ENCODE measurements at places on chromosomes 12 and 14.

DNA sequence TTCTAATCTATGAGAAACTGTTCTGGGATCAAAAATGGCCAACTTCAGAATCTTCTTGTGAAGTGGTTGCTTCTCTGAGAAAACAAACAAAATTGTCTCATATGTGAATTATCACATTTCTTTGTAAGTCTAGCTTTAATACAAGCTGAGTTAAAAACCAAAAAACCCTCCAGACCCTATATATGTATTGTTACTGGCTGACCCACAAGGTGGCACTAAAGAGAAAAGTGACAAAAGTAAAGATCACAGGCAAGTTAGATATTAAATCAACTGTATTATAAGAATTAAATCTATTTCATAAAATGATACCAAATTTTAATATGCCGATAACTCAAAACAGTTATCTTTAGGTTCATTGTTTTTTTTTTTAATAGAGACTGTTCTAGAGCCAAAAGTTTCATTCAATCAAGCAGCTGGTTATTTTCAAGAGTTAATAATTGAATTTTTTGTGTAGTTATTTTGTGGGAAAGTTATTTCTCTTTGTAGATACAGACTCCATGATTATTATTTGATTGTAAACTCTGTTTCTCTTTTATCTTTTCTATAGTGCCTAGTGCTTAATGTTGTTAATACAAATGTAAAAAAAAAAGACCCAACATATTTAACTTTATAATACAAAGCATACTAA is 7.5 kb upstream of the TRHDE start:
- no peaks in the 10 kb centered on the region for H3K27me3 ChIP-seq
- H3K27ac ChIP-seq, result no peak overlapping the region
- peak; percentile 63 for DNase-seq
- peaks cover 40% of the 10 kb centered on the region for H3K4me1 ChIP-seq
- no peak overlapping the region for H3K4me3 ChIP-seq
- no peaks in the 10 kb centered on the region for H3K36me3 ChIP-seq

- H3K4me1 ChIP-seq, result peaks cover 38% of the 10 kb centered on the region
- H3K27me3 ChIP-seq, result no peaks in the 10 kb centered on the region
- peak overlapping the region; percentile 72 for H3K4me3 ChIP-seq
- H3K36me3 ChIP-seq, result no peaks in the 10 kb centered on the region
These were observed 1.5 kb downstream of the VPS37B start for GRCh38 chr12:122894193-122895121.

- peaks cover 20% of the 10 kb centered on the region for H3K4me1 ChIP-seq
- peak overlapping the region; percentile 64 for H3K27ac ChIP-seq
- peak overlapping the region; percentile 10 for H3K4me3 ChIP-seq
- no peaks in the 10 kb centered on the region for H3K27me3 ChIP-seq
These were observed 35.1 kb upstream of the KCNH3 start for GRCh38 chr12:49503674-49504180.

DNA sequence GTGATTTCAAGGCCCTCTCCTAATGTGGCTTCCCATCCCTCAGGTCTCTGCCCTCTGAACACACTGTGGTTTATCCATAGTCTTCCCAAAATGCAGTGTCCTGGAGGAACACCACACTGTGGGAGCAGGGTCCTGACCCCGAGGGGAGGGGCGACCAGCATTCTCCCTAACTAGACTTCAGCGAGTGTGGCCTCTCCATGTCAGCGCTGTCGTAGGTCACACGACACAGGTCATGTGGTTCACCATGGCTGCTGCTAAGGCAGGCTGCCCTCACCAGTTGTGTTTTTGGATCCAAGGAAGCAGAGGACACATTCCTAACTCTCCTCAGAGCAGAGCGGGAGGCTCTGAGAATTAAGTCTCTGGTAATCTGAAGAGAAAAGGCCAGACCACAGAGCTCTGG is 50.5 kb downstream of the SSH1 start:
- peaks cover 64% of the 10 kb centered on the region for H3K36me3 ChIP-seq
- H3K4me3 ChIP-seq, result no peak overlapping the region
- H3K4me1 ChIP-seq, result peaks cover 25% of the 10 kb centered on the region
- H3K27me3 ChIP-seq, result no peaks in the 10 kb centered on the region
- H3K27ac ChIP-seq, result no peak overlapping the region
- no peak for DNase-seq

GRCh38 chr14:74893614-74894091 is 11.9 kb downstream of the DLST start:
- peaks cover 94% of the 10 kb centered on the region for H3K36me3 ChIP-seq
- no peaks in the 10 kb centered on the region for H3K4me1 ChIP-seq
- no peak overlapping the region for H3K27ac ChIP-seq
- no peaks in the 10 kb centered on the region for H3K27me3 ChIP-seq
- H3K4me3 ChIP-seq, result no peak overlapping the region

DNA sequence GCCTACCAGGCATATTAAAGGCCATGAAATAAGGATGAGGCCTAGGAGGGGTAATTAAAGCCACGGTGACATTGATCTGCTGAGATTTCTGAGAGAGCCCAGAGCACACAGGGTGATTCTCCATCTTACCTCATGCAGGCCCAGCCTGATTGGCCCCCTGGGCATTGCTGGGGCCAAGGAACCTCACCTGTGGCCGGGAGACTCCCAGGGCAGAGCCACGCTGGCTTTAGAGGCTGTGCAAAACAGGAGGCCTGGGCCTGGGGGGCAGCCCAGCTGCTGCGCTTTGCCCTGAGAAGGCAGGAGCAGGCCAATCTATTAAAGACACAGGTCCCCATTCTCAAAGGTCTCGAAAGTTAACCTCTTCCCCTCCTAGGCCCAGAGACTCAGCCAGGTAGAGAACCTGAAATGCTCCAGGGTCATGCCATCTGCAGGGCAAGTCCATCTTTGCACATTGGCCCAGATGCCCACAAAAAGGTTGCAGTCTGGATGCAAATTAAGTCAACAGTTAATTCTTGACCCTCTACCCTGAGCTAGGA is 1099.7 kb downstream of the BCL11B start:
- no peaks in the 10 kb centered on the region for H3K4me1 ChIP-seq
- H3K27me3 ChIP-seq, result no peaks in the 10 kb centered on the region
- no peak overlapping the region for H3K27ac ChIP-seq
- DNase-seq, result no peak
- H3K36me3 ChIP-seq, result no peaks in the 10 kb centered on the region

DNA sequence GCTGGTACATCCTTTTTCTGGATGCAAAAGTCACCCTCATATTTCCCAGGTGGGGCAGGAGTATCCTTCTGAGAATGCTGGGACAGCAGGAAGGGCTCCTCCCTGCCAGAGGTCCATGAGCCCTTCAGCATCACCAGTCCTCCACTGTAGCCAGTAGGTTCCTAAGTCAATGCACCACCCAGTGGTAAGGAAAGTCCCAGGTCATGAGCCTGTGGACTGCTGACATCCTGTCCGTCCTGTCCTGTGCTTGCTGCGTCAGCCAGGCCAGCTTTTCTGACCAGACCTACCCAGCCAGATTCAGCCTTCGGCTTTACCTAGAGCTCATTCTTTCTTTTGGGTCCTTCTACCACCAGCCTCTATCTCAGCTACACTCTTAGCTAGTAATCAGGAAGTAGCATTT is 23.0 kb upstream of the ACTN1 start:
- H3K27ac ChIP-seq, result no peak overlapping the region
- H3K4me3 ChIP-seq, result no peak overlapping the region
- H3K36me3 ChIP-seq, result no peaks in the 10 kb centered on the region
- DNase-seq, result no peak

DNA sequence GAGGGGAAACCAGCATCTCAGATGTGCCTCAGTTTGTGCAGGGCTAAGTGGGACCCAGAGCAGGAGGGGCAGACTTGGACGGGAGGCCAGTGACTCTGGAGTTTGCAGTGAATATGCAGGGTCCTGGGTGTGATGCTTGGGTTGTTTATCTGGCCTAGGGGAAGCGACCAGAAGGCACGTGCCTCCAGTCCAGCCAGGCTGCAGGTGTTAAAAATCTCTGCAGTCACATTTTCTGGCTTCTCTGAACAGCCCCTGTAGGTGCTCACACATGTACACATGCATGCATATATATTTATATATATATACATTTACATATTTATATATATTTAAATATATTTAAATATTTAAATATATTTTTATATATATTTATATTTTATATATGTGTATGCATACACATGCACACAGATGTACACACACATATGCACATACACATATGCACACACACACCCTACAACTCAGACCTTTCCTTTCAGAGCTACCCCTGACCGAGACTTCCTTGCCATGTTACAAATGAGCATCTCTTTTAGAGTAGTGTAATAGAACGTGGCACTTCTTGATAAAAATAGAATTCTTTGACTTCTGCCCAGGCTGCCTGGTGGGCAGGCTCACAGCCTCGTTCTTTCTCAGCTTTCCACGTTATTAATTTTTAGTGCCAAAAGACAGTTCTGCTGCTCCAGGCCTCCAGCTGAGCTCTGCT is 26.8 kb upstream of the TCL1B start:
- H3K27me3 ChIP-seq, result no peaks in the 10 kb centered on the region
- DNase-seq, result no peak
- no peak overlapping the region for H3K4me3 ChIP-seq
- H3K36me3 ChIP-seq, result no peaks in the 10 kb centered on the region
- no peak overlapping the region for H3K27ac ChIP-seq
- peaks cover 18% of the 10 kb centered on the region for H3K4me1 ChIP-seq

DNA sequence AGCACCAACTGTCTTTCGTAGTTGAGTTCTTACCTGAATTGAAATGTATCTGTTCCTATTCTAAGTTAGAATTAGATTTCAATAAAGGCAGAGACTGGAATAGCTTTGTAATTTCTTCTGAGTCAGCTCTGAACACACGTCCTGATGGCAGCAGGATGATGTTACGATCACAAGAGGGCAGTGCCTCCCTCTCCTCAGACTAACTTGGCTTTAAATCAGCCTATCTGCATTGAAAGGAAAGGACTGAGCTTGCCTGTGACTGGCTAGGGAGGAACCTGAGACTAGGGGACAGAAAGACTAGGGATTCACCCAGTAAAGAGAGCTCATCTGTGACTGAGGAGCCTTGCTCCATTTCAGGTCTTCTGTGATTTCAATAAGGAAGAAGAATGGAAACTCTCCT is 323.7 kb upstream of the OR4E1 start:
- peak; percentile 67 for DNase-seq
- H3K27ac ChIP-seq, result no peak overlapping the region
- no peaks in the 10 kb centered on the region for H3K4me1 ChIP-seq
- H3K36me3 ChIP-seq, result no peaks in the 10 kb centered on the region

GRCh38 chr14:79161571-79161970 is 991.4 kb downstream of the NRXN3 start:
- H3K27ac ChIP-seq, result no peak overlapping the region
- H3K36me3 ChIP-seq, result no peaks in the 10 kb centered on the region
- peaks cover 9% of the 10 kb centered on the region for H3K27me3 ChIP-seq
- H3K4me1 ChIP-seq, result no peaks in the 10 kb centered on the region
- H3K4me3 ChIP-seq, result no peak overlapping the region

GRCh38 chr14:70999117-70999516 is 91.9 kb downstream of the PCNX1 start:
- no peak overlapping the region for H3K27ac ChIP-seq
- no peaks in the 10 kb centered on the region for H3K36me3 ChIP-seq
- H3K4me1 ChIP-seq, result peaks cover 9% of the 10 kb centered on the region
- DNase-seq, result no peak
- no peaks in the 10 kb centered on the region for H3K27me3 ChIP-seq

- no peaks in the 10 kb centered on the region for H3K36me3 ChIP-seq
- H3K4me1 ChIP-seq, result no peaks in the 10 kb centered on the region
- H3K27me3 ChIP-seq, result no peaks in the 10 kb centered on the region
- H3K27ac ChIP-seq, result no peak overlapping the region
These were observed 518.7 kb upstream of the MGAT4C start for GRCh38 chr12:86774841-86775388.

GRCh38 chr12:83505586-83505985 is 818.9 kb downstream of the TMTC2 start:
- no peaks in the 10 kb centered on the region for H3K4me1 ChIP-seq
- H3K27me3 ChIP-seq, result no peaks in the 10 kb centered on the region
- no peak overlapping the region for H3K27ac ChIP-seq
- H3K4me3 ChIP-seq, result no peak overlapping the region

- no peaks in the 10 kb centered on the region for H3K27me3 ChIP-seq
- H3K36me3 ChIP-seq, result no peaks in the 10 kb centered on the region
- no peak for DNase-seq
- no peak overlapping the region for H3K27ac ChIP-seq
- no peaks in the 10 kb centered on the region for H3K4me1 ChIP-seq
These were observed 12.5 kb upstream of the MARK3 start for GRCh38 chr14:103372552-103373304.

- peaks cover 3% of the 10 kb centered on the region for H3K4me1 ChIP-seq
- DNase-seq, result peak; percentile 79
- no peak overlapping the region for H3K4me3 ChIP-seq
- no peaks in the 10 kb centered on the region for H3K27me3 ChIP-seq
- H3K27ac ChIP-seq, result no peak overlapping the region
These were observed 134.2 kb downstream of the SYNE2 start for GRCh38 chr14:63986789-63987533.

GRCh38 chr14:103404920-103405319 is 19.7 kb downstream of the MARK3 start:
- H3K4me1 ChIP-seq, result peaks cover 43% of the 10 kb centered on the region
- peaks cover 16% of the 10 kb centered on the region for H3K36me3 ChIP-seq
- no peak overlapping the region for H3K4me3 ChIP-seq
- no peak for DNase-seq

- peaks cover 19% of the 10 kb centered on the region for H3K36me3 ChIP-seq
- H3K4me1 ChIP-seq, result peaks cover 24% of the 10 kb centered on the region
- no peaks in the 10 kb centered on the region for H3K27me3 ChIP-seq
- no peak overlapping the region for H3K27ac ChIP-seq
These were observed 282.5 kb downstream of the PRKD1 start for GRCh38 chr14:29645117-29645516.

DNA sequence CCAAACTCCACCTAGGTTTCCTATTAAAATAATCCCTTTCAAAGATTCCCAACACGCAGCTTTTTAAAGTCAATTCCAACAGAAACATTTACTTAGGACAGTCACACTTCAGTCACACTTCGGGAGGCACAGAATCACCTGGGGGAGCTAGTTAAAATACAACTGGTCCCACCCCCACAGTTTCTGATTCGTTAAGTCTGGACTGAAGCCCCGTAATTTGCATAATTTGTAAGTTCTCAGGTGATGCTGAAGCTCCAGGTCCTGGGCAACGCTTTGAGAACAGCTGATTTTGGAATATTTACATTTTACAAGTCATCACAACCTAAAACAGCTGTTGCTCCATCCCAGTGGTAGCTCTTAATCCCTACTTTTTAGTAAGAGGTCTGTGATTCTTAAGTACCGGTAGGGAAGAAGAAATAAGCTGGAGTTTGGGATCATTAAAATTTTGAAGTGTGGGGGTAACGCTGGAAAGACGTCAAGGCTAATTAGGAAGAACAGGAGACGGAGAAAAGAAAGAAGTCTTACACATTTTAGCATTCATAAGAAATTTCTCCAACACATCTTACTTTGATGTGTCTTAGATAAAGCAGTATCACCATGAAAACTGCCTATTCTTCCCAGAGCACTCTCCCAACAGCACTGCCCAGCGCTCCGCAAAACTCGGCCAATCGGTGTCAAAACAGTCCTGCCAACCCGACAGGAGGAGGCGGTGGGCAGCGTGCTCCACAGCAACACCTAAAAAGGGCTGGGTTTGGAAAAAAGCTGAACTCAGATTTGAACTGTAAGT is 1.1 kb downstream of the IPO8 start:
- peak overlapping the region; percentile 81 for H3K27ac ChIP-seq
- H3K27me3 ChIP-seq, result no peaks in the 10 kb centered on the region
- H3K36me3 ChIP-seq, result no peaks in the 10 kb centered on the region
- peak; percentile 43 for DNase-seq

Data from A673 (cell line).